ENCODE measurements at places on chromosomes 7 and 10.

DNA sequence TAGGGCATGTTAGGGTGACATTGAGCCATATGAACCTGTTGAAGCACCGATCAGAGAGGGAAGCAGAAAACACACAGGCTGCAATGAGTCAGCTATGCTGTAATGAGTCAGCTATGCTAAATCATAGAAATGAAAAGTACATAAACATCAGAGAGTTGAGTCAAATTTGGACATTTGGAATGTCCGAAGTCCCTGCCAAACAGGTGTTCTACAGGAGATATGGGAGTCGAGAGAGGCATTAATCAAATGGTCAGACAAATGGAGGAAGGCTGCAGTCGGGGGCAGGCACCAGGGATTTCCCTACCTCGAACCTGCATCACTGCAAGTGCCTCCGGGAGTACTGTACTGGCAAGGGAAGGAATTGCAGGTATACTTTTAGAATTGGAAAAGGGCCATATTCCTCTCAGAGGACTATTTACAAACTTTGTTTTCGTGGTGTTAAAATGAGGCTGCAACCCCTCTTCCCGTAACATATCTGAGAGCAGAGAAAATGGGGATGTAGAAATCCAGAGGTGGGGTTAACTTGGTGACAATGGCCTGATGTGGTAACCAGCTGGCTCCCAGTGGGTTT, 8.8 kb upstream of the ZC3HAV1 start:
- DNase-seq = no peak

DNA sequence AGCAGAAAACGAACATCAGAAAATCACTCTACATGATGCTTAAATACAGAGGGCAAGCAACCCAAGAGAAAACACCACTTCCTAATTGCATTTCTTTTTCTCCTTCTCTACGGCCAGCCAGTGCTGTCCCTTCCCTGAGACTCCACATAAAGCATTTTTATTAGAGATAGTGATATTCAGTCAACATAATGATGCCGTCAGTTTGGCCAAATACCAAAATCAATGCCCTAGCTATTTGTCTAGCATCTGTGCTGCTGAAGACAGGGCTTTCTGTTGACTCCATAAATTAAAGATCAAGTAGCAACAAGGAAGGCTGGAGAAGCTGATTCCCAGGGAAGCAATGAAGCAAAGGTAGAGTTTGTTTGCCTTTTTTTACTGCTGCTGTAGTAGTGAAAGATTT, 1024.9 kb downstream of the REEP3 start:
- DNase-seq = no peak

GRCh38 chr7:147106746-147107145, 990.1 kb downstream of the CNTNAP2 start:
- no peak for DNase-seq

GRCh38 chr10:49153115-49153514, 19.3 kb upstream of the FAM170B start:
- no peak for DNase-seq

Measured in Kasumi-1 (cell line).